ENCODE measurements at places on chromosomes 12 and 14. TPM values are rescaled to one million over a fixed set of nuclear protein-coding genes. Genes with fewer than 3 reads are reported as not detected.

The KERA gene
- not detected for total RNA-seq

The PRH2 gene
- total RNA-seq, result 0.63 TPM

The FGF23 gene
- total RNA-seq, result not detected

The CPM gene
- not detected for total RNA-seq

The CMKLR1 gene
- total RNA-seq, result 0.21 TPM

The CLEC14A gene
- not detected for total RNA-seq

The BRMS1L gene
- 6.1 TPM for total RNA-seq

The GPR84 gene
- not detected for total RNA-seq

The NFE2 gene
- total RNA-seq, result 0.06 TPM

The LHX5 gene
- not detected for total RNA-seq

The SLC35F4 gene
- 0.13 TPM for total RNA-seq

The TMTC1 gene
- total RNA-seq, result 0.11 TPM

The RNASE3 gene
- total RNA-seq, result not detected

The PLEKHH1 gene
- 4.3 TPM for total RNA-seq

The TMEM132C gene
- total RNA-seq, result not detected

The ATN1 gene
- total RNA-seq, result 6.6 TPM

The SLC15A5 gene
- total RNA-seq, result not detected

The SSTR1 gene
- total RNA-seq, result not detected

The GALNT16 gene
- total RNA-seq, result 12.6 TPM

The ADCY6 gene
- 15.6 TPM for total RNA-seq
